ENCODE measurements at places on chromosomes 4 and X. TPM values are rescaled to one million over a fixed set of nuclear protein-coding genes. Genes with fewer than 3 reads are reported as not detected.

SPANXN3 gene
- not detected for total RNA-seq

TMEM255A gene
- not detected for total RNA-seq

ATP1B4 gene
- total RNA-seq = not detected

GYPA gene
- total RNA-seq = not detected

STBD1 gene
- 3.5 TPM for total RNA-seq

FREM3 gene
- 0.20 TPM for total RNA-seq

EGF gene
- not detected for total RNA-seq

AVPR2 gene
- 0.47 TPM for total RNA-seq

ANAPC10 gene
- 24.5 TPM for total RNA-seq

EREG gene
- under 0.01 TPM for total RNA-seq

GPRASP3 gene
- total RNA-seq = 4.0 TPM

NALF2 gene
- total RNA-seq = 0.05 TPM

SSX4 gene
- total RNA-seq = not detected

AWAT2 gene
- not detected for total RNA-seq

ATP8A1 gene
- 4.0 TPM for total RNA-seq

ADH1A gene
- not detected for total RNA-seq

FGF5 gene
- total RNA-seq = 0.20 TPM

FAM47A gene
- total RNA-seq = not detected

P2RY10 gene
- total RNA-seq = not detected

Measured in mammary microvascular endothelial cell (primary cell).